ENCODE measurements at places on chromosomes 1 and 21. TPM values are rescaled to one million over a fixed set of nuclear protein-coding genes. Genes with fewer than 3 reads are reported as not detected.
A peak's percentile ranks its signal among the peaks of the same experiment; 100 is the strongest.

Gene FABP3
- 23.9 TPM for total RNA-seq

Gene CDK18
- total RNA-seq = 8.0 TPM

Gene RXFP4
- not detected for total RNA-seq

Gene LENEP
- not detected for total RNA-seq

Gene SNX27
- 38.7 TPM for total RNA-seq

Gene ESPN
- total RNA-seq = 31.1 TPM

Gene EMC1
- 35.8 TPM for total RNA-seq

DNA sequence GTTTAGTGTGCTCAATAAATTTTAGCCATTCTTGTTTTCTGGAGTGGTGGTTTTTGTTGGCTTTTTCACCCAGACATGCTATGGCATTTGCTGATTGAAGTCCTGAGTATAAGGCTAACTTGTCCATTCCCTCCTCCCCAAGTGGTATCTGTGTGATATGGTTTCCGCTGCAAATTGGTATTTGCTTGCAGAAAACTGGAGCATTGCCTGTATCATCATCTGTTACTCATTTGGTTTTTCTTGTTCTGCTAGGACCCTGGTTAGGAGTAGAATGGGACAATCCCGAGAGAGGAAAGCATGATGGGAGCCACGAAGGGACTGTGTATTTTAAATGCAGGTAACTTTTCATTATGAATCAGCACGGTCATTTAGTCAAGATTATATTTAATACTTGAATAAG lies 34.0 kb downstream of the TBCE start:
- H3K4me3 ChIP-seq = no peak overlapping the region
- H3K27ac ChIP-seq = no peak overlapping the region
- no peaks in the 10 kb centered on the region for H3K27me3 ChIP-seq
- DNase-seq = no peak
- H3K36me3 ChIP-seq = no peaks in the 10 kb centered on the region

- no peaks in the 10 kb centered on the region for H3K27me3 ChIP-seq
- peak overlapping the region; percentile 74 for H3K27ac ChIP-seq
- DNase-seq = no peak
Measured at GRCh38 chr1:91583326-91583755, 82.7 kb downstream of the CDC7 start.

DNA sequence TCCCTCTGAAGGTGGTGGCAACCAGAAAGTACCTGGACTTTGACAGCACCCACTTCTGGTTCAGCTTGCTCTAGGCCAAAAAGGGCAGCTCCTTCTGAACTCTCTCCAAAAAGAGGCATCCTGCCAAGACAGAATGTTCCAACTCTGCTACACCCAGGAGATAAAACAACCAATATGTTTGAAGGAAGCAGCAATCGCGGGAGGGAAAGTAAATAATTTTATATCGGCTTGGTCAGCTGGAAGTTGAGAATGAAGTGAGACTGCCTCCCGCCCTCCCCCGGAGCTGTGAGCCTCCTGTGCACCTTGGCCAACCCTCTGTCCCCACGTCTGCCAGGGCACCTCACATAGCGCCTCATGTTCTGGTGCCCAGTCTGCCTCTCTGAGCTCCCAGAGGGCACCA lies 130.3 kb upstream of the ATP1A1 start:
- no peak overlapping the region for H3K4me3 ChIP-seq
- H3K36me3 ChIP-seq = no peaks in the 10 kb centered on the region
- H3K4me1 ChIP-seq = no peaks in the 10 kb centered on the region
- no peak for DNase-seq
- no peak overlapping the region for H3K27ac ChIP-seq

GRCh38 chr1:153509036-153509435 lies 26.8 kb downstream of the S100A6 start:
- H3K4me1 ChIP-seq = peaks cover 18% of the 10 kb centered on the region
- H3K36me3 ChIP-seq = no peaks in the 10 kb centered on the region
- H3K27me3 ChIP-seq = no peaks in the 10 kb centered on the region
- no peak overlapping the region for H3K27ac ChIP-seq
- H3K4me3 ChIP-seq = no peak overlapping the region

GRCh38 chr1:201450721-201451291 lies 18.2 kb downstream of the PHLDA3 start:
- H3K27me3 ChIP-seq = no peaks in the 10 kb centered on the region
- no peak overlapping the region for H3K4me3 ChIP-seq
- H3K36me3 ChIP-seq = no peaks in the 10 kb centered on the region
- peaks cover 13% of the 10 kb centered on the region for H3K4me1 ChIP-seq
- peak overlapping the region; percentile 36 for H3K27ac ChIP-seq
- peak; percentile 74 for DNase-seq

GRCh38 chr1:15414445-15414983 lies 4.8 kb downstream of the EFHD2 start:
- DNase-seq = no peak
- H3K36me3 ChIP-seq = no peaks in the 10 kb centered on the region
- H3K27ac ChIP-seq = no peak overlapping the region
- no peaks in the 10 kb centered on the region for H3K27me3 ChIP-seq
- H3K4me1 ChIP-seq = peaks cover 14% of the 10 kb centered on the region

DNA sequence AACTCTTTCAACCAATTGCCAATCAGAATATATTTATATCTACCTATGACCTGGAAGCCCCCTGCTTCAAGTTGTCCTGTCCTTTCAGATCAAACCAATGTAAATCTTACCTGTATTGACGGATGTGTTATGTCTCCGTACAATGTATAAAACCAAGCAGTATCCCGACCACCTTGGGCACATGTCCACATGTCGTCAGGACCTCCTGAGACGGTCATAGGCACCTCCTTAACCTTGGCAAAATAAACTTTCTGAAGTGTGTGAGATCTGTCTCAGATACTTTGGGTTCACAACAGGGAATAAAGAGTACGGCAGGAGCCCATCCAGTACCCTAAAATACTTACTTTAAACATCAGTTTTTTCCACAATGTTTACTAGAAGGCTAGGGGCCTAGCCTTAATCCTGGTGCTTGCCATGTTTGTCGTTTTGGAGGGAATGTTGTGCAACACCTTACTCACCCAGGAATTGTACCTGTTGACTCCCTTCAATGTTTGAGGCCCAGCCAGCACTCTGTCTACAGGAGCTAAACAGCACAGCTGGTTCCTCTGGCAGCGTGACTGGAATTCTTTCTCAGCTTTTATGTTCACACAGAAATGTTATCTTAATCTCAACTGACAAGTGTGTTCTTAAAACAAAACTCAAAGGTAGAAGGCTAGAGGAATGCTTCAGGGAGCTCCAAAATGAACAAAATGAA lies 90.8 kb upstream of the USP25 start:
- H3K36me3 ChIP-seq = no peaks in the 10 kb centered on the region
- peak; percentile 55 for DNase-seq
- no peak overlapping the region for H3K4me3 ChIP-seq
- H3K4me1 ChIP-seq = peaks cover 9% of the 10 kb centered on the region
- no peaks in the 10 kb centered on the region for H3K27me3 ChIP-seq

DNA sequence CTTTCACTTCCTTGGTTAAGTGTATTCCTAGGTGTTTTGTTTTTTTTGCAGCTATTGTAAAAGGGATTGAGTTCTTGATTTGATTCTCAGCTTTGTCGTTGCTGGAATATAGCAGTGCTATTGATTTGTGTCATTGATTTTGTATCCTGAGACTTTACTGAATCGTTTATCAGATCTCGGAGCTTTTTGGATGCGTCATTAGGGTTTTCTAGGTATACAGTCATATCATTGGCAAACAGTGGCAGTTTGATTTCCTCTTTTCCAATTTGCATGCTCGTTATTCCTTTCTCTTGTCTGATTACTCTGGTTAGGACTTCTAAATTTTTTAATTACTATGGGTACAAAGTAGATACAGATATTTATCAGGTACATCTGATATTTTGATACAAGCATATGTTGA lies 75.4 kb downstream of the SLC35A3 start:
- H3K27me3 ChIP-seq = no peaks in the 10 kb centered on the region
- no peak for DNase-seq
- H3K36me3 ChIP-seq = no peaks in the 10 kb centered on the region
- no peak overlapping the region for H3K27ac ChIP-seq
- H3K4me3 ChIP-seq = no peak overlapping the region
- H3K4me1 ChIP-seq = no peaks in the 10 kb centered on the region

DNA sequence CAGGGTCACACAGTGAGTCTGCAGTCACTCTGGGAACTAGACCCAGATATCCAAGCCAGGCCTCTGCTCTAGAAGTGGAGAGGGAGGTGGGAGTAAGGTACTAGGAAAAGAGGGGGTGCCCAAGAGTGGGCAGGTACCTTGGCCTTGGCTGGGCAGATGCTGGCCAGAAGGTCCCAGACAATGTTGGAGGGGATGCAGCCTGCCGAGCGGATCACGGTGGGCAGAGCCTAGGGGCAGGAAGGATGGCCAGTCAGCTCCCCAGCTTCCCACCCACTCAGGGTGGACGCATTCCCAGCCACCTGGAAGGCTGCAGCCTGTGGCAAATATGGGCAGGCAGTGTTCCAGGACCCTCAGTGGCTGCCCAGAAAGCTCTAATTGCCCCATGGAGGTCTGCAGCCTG lies 23.3 kb downstream of the SPOCD1 start:
- H3K27ac ChIP-seq = no peak overlapping the region
- H3K36me3 ChIP-seq = no peaks in the 10 kb centered on the region
- no peak for DNase-seq
- no peaks in the 10 kb centered on the region for H3K4me1 ChIP-seq

DNA sequence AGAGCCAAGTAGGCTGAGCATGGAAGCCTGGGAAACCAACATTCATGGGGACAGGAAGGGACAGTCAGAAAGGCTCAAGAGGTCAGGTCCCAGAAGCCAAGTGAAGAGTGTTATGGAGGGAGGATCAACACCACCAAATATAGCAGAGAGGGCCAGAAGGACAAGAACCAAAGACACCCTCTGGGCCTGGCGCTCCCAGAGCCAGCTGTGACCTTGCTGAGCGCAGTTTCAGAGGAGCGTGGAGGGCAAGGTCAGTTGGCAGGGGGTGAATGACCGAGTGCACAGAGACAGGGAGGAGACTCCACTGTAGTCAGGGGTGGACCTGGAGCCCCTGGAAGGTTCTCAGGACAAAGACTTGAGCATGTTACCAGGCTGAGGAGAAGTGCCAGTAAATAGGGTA lies 4.4 kb upstream of the ASCL5 start:
- H3K4me3 ChIP-seq = no peak overlapping the region
- H3K27ac ChIP-seq = no peak overlapping the region
- H3K27me3 ChIP-seq = no peaks in the 10 kb centered on the region
- DNase-seq = no peak
- H3K4me1 ChIP-seq = no peaks in the 10 kb centered on the region

- peaks cover 5% of the 10 kb centered on the region for H3K27me3 ChIP-seq
- H3K4me3 ChIP-seq = peak within 1 kb of the TSS; percentile 20
- H3K27ac ChIP-seq = peak within 1 kb of the TSS; percentile 35
Measured at GRCh38 chr1:15246960-15247614, at the start of gene FHAD1. FHAD1 (plus strand) TSS chr1:15247223; CDS start chr1:15251785, 4,562 bp downstream.

DNA sequence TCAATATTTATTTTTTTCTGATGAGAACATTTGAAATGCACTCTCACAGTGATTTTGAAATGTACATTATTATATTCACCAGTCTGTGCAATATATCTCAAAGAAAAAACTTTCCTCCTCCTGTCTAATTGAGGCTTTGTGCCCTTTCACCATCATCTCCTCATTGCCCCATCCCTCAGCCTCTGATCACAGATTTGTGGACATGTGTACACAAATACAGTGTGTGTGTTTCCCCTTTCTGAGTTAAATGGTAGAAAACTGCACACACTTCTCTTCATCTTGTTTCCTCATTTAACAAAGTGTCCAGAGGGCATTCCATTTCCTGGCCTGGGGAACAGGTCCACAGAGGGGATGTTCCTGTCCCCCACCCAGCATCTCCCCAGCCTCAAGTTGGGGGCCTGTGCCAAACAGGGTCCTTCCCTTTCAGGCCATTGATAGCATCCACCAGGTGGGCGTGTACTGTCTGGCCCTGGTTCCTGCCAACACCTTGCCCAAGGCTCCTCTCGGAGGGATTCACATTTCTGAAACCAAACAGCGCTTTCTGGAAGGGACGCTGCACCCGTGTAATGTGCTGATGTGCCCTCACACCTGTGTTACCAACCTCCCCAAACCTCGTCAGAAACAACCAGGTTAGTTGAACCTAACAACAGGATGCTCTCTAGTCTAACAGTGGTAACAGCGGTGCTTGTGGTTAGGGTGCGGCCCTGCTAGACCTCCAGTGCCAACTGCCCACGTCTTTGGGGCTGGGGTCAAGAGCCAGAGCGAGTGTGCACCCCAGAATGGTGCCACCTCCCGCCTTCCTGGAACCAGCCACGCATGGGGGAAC lies 54.6 kb downstream of the S100B start:
- H3K4me1 ChIP-seq = no peaks in the 10 kb centered on the region
- no peaks in the 10 kb centered on the region for H3K27me3 ChIP-seq
- no peak overlapping the region for H3K4me3 ChIP-seq

DNA sequence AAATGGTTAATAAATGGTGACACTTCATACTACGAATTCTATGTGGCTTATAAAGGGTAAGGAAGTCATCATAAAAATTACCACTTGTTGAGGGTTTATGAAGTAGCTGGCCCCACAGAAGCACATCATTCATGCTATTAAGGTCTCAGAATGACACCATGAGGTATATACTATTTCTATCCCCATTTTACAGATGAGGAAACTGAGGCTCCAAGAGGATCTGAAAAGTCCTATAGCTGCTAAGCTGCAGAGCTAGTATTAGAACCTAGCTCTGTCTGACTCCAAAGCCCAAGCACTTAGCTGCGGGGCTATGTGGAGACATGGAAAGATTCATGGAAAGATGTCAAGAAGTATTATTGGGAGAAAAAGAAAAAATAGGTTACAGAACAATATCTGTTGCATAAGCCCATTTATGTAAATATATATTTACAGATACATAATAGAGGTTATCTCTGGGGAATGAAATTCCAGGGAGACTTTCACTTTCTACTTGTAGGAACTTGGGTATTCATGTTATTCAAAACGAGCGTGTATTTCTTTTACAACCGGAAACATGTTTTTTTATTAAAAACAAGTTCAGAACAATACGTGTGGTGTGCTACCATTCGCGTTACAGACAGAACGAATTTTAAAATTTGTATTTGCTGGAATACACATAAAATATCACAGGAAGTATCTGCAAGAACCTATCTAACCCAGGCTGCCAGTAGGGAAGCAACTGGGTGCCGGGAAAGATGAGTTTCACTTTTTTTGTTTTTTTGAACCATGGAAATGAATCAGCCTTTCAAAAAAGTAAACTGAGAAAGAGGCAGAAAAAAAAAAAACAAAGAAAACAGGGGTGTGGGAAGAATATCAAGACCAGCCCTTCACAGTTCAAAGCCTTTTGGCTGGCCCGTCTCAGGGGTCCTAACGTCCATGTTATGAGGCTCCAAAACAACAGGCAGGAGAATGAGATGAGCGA lies 13.4 kb downstream of the SPOCD1 start:
- H3K27me3 ChIP-seq = peaks cover 3% of the 10 kb centered on the region
- H3K36me3 ChIP-seq = no peaks in the 10 kb centered on the region
- DNase-seq = no peak
- no peak overlapping the region for H3K27ac ChIP-seq
